ENCODE measurements at places on chromosomes 2 and 18.

GRCh38 chr2:63840081-63840784 lies 1.5 kb upstream of the UGP2 start:
- no peak for DNase-seq

DNA sequence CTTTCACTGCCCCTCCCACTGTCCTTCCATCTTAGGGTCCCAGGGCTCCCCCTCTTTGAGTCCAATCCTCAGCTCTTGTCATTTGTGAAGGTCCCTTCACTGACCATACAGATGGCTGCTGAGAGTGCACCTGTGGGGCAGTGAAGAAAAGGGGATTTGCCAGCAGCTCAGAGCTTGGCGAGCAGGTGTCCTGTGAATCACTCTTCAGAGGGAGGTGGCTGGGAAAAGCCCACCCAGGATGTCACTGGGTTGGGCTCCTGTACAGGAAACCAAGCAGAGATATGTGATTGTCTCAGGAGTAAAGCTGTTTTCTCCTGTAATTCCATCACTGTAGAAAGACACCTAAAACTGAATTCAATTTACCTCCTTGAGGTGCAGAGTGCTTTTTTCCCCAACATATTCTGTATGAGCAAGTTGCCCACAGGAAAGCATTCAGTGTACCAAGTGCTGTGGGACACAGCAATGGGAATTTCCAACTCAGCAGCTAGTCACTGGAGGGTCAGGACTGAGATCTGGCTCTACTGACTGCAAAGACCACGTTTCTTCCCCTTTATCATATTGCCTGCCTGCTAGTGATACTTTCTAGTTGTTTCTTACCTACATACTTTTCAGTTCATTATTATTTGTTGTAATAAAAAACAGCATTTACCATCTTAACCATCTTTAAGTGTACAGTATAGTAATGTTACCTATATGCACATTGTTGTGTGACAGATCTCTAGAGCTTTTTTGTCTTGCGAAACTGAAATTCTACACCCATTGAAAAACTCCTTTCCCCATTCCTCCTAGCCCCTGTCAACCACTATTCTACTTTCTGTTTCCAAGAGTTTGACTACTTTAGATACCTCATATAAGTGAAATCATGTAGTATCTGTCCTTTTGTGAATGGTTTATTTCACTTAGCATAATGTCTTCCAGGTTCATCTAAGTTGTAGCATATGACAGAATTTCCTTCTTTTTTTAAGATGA lies 239.1 kb downstream of the TSN start:
- DNase-seq, result no peak

- no peak for DNase-seq
These were observed 23.1 kb downstream of the ST3GAL5 start for GRCh38 chr2:85865539-85866164.

DNA sequence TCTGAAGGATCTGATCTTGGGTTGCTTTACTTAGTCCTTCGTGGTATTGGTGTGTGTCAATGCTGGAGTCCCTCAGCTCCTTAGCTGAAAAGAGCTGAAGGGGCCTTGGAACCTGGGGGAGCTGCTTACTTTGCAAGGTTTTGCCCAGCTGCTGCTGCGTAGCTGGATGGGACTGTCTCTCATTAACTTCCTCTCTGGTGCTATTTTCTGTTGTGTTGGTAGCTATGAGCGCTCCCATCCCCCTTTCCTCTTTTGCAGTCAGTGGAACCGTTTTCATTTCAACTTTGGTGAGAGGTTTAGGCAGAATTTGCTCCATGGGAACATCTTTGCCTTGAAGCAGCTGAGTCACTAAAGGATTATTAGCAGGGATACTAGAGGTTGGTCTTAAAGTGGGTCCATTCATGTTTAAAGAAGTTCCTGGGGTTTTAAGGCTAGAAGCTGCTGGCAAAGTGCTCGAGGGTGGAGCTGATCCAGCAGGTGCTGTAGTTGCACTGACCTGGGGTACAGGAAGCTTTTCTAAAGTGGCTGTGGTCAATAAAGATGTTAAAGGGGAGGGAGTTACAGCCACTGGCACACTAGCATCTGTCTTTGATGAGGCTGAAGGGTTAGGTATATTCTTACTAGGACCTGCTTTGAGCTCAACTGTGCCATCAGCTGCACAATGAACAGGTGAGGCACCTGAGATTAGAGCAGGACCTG lies 69.9 kb upstream of the DTNB start:
- DNase-seq, result no peak

- no peak for DNase-seq
These were observed 28.6 kb downstream of the TEX44 start for GRCh38 chr2:231621051-231621879.
